Stimulated activated CD8-positive, alpha-beta memory T cell treated with anti-CD3 and anti-CD28 coated beads, Interleukin-4, amount 100 ng/mL, for 24 hours (primary cell): ENCODE measurements at places on chromosomes 6 and 20.

DNA sequence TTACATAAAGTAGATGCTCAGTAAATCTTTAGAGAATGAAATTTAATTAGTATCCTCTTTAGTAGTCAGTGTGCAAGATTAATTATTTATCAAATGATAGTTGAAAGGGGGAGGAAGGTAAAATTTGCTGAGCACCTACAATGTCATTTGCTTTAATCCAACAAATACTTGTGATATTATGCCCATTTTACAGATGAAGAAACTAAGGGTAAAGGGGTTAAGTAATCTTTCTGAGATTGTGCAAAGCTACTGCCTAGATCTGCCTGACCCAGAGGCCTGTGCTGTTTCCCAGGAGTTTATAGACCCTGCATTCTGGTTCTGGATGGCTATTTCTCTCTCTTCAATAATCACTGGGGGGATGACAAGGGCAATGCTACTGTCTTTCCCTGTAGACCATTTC is 58.3 kb upstream of the BACH2 start:
- no peak for DNase-seq

DNA sequence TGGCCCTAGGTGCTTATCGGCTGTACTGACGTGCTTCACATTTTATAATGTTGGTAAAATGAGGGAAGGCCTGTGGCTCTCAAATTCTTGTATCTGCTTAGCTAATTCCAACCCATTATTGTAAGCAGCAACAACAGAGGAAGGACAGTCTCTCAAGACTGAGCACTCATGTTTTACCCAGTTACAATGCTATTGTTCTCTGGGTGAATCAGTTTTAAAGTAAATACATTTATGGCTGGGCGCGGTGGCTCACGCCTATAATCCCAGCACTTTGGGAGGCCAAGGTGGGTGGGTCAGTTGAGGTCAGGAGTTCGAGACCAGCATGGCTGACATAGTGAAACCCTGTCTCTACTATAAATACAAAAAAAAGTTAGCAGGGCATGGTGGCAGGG is 194.6 kb downstream of the PRKN start:
- no peak for DNase-seq

- no peak for DNase-seq
Observed at GRCh38 chr6:67045076-67045475, 1338.0 kb upstream of the EYS start.

- DNase-seq, result no peak
Observed at GRCh38 chr6:41331401-41332150, 3.8 kb upstream of the NCR2 start.

GRCh38 chr6:133202610-133203343 is 38.4 kb upstream of the EYA4 start:
- DNase-seq, result no peak

GRCh38 chr6:127690092-127690491 is 113.1 kb downstream of the C6orf58 start:
- no peak for DNase-seq

DNA sequence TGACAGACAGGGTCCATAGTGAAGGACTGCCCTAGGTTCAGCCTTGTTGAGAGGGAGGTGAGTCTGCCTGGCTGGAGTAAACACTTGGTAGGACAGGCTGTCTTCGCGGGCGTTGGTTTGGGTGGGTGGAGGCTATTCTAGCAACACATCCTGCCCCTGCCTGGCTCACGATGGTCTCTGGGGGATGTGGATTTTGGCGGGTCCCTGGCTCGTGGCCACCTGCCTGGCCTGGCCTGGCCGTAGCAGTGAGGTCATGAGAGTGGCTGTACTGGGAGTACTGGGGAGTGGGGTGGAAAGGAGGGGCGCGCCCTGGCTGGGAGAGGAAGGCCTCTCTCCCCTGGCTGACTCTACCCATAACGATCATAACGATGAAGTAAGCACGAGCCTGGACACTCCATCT is 30.2 kb upstream of the MRPS18A start:
- no peak for DNase-seq

GRCh38 chr6:67606906-67607828 is 1027.9 kb upstream of the ADGRB3 start:
- no peak for DNase-seq

DNA sequence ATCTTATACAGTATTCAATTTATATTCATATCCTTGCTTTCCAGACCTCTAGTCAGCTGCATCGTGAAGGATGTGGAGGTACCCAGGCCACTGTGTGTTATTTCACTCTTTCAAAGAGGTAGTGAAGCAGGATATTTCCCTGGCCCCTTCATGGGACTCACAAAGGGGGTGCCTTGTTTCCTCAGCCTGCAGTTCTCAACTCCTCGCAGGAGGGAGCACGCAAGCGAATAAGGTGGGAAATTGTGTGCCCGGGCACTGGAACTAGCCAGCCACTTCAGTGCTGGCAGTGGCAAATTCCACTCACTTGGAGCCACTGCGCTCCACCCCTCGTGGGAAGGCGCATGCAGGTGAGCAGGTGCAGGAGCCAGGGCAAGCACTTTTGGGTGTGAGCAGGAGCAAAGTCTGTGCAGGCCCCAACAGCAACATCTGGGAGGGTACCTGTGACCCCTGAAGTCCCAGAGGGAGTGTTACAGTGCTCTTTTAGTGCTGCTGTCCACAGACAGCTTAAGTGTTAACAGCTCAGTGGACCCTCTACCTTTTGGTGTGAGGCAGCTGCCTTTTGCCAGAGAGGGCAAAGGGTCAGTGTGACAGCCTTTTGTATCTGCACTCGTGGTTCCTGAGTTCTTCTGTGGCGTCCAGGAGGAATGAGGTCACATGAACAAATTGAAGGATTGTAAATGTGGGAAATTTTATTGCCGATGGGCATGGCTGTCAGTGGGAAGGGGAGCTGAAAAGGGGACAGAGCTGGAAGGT is 49.4 kb upstream of the FAM135A start:
- no peak for DNase-seq

DNA sequence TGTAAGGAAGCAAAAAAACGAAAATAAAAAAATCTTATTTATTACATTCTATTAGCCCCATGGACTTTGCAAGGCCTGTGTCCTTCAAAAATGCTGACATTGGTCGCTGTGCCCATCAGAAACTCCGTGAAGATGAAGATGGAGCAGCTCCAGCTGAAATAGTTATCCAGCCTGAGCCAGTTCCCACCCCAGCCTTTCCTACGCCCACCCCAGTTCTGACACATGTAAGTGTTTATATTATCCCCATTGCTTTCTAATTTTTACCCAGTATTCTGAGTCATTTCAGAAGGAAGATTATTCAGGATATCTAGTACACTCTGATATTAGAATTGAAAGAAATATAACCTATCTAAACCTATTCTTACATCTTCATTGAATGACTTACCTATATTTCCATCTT is 217.7 kb downstream of the ARHGAP18 start:
- no peak for DNase-seq

DNA sequence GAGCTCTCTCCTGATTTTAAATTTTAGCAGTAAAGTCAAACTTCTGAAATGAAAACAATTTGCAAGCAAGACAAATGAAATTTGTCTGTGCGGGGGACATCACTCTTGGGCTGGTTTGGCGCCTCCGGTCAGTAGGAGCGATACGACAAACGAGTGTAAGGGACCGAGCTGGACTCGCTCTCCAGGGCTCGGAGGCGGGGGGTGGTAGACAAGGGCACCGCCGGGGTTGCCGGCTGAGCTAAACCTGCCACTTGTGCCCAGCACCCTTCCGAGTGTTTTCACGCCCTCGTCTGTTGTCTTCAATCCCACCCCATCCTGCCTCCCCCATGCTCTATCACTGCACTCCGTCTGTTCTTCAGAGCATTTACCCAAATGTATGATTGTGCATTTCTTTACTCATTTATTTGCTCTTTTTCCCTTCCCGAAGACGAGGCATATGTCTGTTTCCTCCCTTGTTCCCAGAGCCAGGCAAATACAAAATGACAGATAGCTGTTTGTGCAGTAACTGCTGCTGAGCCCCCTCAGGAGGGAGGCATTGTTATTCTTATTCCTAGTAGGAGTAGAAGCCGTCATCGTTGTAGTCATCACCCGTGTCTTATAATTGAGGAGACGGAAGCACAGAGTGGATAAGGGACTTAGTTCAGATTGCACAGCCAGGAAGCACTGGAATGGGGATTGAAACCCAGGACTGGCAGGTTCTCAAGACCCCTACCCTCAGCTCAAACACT is 62.8 kb upstream of the APCDD1L start:
- no peak for DNase-seq
